ENCODE measurements at places on chromosomes 5 and 9. TPM values are rescaled to one million over a fixed set of nuclear protein-coding genes. Genes with fewer than 3 reads are reported as not detected.

Gene PCDHA11
- total RNA-seq = under 0.01 TPM

Gene RAI14
- total RNA-seq = 215 TPM

Gene ACTBL2
- total RNA-seq = under 0.01 TPM

Gene SLC4A9
- not detected for total RNA-seq

Gene LCN15
- not detected for total RNA-seq

Gene RFX3
- 8.2 TPM for total RNA-seq

Gene MEGF10
- total RNA-seq = 1.6 TPM

Gene PCDHA4
- under 0.01 TPM for total RNA-seq

All from dermis lymphatic vessel endothelial cell (primary cell).